ENCODE measurements at places on chromosomes 7 and 10. TPM values are rescaled to one million over a fixed set of nuclear protein-coding genes. Genes with fewer than 3 reads are reported as not detected.

The SFRP4 gene
- not detected for total RNA-seq

The PNLIPRP2 gene
- total RNA-seq, result not detected

DNA sequence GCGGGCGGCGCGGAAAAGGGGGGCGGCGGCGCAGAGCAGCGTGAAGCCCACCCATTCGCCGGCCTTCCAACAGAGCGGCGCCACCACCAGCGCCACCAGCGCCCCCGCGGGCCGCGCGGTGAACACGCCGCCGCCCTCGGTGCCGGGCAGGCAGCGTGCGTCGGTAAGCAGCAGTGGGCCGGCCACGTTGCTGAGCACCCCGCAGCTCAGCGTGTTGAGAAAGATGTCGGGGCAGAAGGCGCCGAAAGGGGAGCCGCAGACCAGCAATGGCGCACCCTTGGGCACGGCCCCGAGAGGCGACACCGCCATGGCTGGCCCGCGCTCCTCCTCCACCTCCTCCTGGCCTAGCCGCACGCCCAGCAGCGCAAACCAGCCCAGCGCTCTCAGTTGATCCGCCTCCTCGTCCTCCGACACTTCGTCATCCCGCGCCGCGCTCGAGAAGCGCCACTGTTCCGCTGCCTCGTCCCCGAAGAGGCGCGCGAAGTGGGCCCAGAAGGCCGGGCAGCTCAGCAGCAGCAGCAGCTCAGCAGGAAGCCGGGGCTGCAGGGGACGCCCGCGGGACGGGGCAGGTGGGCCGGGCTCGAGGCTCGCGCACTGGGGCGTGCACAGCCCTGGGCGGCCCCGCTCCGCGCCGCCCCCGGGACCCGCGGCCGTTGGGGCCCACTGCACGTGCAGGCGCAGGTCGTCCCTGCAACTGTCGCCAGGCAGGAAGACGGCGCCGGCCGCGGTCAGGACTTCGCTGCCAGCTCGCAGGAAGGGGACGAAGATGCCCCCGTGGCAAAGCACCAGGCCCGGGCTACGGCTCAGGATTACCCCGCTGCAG, 623 bp downstream of the TYSND1 start:
- H3K27me3 ChIP-seq, result peaks cover 7% of the 10 kb centered on the region
- H3K36me3 ChIP-seq, result no peaks in the 10 kb centered on the region
- peak overlapping the region; percentile 55 for H3K4me3 ChIP-seq
- H3K27ac ChIP-seq, result no peak overlapping the region
- DNase-seq, result peak; percentile 69

- no peak overlapping the region for H3K4me3 ChIP-seq
- no peak for DNase-seq
- H3K27me3 ChIP-seq, result no peaks in the 10 kb centered on the region
- H3K27ac ChIP-seq, result no peak overlapping the region
- peaks cover 4% of the 10 kb centered on the region for H3K4me1 ChIP-seq
- H3K36me3 ChIP-seq, result 0 out of 2 replicates have a peak, but pooled peaks cover 5% of the 10 kb centered on the region
Measured at GRCh38 chr7:41870461-41871138, 167.7 kb upstream of the INHBA start.

- H3K4me1 ChIP-seq, result peaks cover 18% of the 10 kb centered on the region
- no peak overlapping the region for H3K27ac ChIP-seq
- no peaks in the 10 kb centered on the region for H3K36me3 ChIP-seq
- no peaks in the 10 kb centered on the region for H3K27me3 ChIP-seq
- no peak for DNase-seq
- H3K4me3 ChIP-seq, result no peak overlapping the region
Measured at GRCh38 chr10:112653215-112653614, 206.2 kb downstream of the VTI1A start.

DNA sequence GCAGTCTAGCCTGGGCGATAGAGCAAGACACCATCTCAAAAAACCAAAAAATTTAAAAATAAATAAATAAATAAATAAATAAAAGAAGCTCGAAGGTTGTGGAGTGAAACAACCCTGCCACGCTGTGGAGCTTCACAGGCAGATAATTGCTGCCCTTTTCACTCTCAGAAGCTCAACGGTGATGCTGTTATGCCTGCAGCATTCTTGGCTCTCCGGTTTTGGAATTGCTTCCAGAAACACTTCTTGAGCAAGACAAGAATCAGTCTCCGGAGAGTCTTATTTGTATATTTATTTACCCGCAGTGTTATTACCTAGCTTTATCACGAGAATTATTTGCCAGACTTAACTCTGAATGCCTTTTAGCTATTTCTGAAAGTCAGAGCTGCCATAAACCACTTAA, 40.5 kb upstream of the UBE2H start:
- H3K27ac ChIP-seq, result no peak overlapping the region
- no peaks in the 10 kb centered on the region for H3K4me1 ChIP-seq
- H3K36me3 ChIP-seq, result no peaks in the 10 kb centered on the region
- no peak overlapping the region for H3K4me3 ChIP-seq

GRCh38 chr7:103660455-103661371, 214.7 kb upstream of the SLC26A5 start:
- no peaks in the 10 kb centered on the region for H3K4me1 ChIP-seq
- no peaks in the 10 kb centered on the region for H3K36me3 ChIP-seq
- H3K27me3 ChIP-seq, result no peaks in the 10 kb centered on the region
- no peak overlapping the region for H3K27ac ChIP-seq
- no peak overlapping the region for H3K4me3 ChIP-seq

DNA sequence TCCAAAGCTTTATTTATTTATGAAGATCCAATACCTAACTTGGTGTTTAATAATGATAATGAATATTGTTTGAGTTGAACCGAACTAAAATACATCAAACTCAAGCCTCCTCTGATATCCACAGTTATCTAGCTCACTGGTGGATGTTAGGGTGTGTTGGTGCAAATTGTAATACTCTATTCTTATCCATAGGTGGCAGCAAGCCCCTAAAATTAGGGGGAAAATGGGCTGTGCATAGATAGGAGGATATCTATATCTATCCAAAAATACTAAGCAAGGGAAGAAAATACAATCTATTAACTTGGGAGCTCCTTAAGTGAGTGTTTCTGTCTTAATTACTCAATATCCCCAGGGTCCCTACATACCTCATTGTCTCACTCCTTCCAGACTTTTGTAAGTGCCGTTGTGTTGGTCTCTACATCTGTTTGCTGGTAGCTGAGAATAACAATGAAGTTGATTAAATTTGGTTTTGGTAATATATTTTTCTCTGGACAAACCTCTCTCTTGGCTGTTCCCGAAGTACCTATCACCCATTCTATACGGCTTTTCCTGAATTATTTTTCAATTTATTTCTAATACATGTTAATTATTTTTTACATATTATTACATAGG, 55.0 kb upstream of the VWDE start:
- no peaks in the 10 kb centered on the region for H3K36me3 ChIP-seq
- no peak overlapping the region for H3K27ac ChIP-seq
- no peak overlapping the region for H3K4me3 ChIP-seq
- DNase-seq, result peak; percentile 70
- no peaks in the 10 kb centered on the region for H3K27me3 ChIP-seq

- peak overlapping the region; percentile 67 for H3K27ac ChIP-seq
- H3K36me3 ChIP-seq, result peaks cover 27% of the 10 kb centered on the region
- no peak for DNase-seq
- no peak overlapping the region for H3K4me3 ChIP-seq
- H3K4me1 ChIP-seq, result 0 out of 2 replicates have a peak, but pooled peaks cover 12% of the 10 kb centered on the region
Measured at GRCh38 chr10:74047871-74048270, 50.0 kb downstream of the VCL start.

GRCh38 chr10:120607016-120607709, 150.1 kb downstream of the PLPP4 start:
- no peak overlapping the region for H3K27ac ChIP-seq
- H3K36me3 ChIP-seq, result no peaks in the 10 kb centered on the region
- DNase-seq, result no peak
